Fibroblast of skin of left quadriceps (primary cell): ENCODE measurements at places on chromosomes 1 and 21.

- no peak for DNase-seq
Observed at GRCh38 chr1:25750923-25751605, 48.9 kb upstream of the SELENON start.

DNA sequence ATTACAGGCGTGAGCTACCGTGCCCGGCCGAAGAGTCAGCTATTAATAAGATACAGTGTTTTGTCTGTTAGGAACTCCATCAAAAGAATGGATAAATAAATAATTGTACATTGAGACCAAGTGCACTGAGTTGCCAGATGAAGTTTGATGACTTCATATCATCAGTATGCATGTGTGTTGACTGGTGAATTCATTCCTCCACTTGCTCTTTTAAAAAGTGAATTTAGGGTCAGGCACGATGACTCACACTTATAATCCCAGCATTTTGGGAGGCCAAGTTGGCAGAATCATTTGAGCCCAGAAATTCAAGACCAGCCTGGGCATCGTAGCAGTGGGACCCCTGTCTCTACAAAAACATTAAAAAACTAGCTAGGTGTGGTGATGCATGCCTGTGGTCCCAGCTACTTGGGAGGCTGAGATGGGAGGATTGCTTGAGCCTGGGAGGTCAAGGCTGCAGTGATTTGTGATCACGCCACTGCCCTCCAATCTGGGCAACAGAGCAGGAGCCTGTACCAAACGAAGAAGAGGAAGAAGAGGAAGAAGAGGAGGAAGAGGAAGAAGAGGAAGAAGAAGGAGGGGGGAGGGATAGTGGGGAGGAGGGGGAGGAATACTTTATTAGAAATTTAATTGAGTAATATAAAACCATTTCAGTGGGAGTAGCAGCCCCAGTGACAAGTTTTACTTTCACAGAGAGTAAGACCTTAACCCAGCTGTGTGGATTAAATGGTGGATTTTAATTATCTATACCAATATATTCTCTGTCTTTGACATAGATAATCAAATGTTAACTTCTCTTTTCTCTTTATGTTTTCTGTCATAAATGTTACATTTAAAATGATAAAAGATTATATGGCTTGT lies 74.9 kb downstream of the CCDC18 start:
- DNase-seq: peak; percentile 42

DNA sequence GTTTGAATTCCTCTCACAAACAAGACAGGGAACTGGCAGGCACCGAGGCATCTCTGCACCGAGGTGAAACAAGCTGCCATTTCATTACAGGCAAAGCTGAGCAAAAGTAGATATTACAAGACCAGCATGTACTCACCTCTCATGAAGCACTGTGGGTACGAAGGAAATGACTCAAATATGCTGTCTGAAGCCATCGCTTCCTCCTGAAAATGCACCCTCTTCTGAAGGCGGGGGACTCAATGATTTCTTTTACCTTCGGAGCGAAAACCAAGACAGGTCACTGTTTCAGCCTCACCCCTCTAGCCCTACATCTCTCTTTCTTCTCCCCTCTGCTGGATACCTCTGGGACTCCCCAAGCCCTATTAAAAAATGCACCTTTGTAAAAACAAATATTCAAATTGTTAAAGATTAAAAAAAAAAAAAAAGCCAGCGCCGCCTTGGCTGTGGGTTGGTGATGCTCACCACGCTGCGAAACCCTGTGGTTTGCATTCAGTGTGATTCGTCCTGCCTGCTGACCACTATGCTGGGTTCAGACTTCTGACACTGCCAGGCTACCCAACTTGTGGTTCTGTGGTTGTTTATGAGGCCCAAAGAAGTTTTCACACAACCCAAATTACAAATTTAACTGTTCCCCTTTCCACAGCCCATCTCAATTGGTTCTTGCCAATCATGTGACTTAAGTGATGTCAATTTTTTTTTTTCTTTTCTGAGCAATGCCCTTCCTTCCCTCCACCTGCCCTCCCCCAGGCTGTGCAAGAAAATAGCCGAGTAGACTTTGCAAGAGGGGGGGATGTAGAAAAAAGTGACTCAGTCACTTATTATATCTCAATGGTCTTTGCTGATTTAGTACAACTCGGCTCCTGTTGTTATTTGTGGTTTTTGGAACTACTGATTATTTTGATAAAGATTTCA lies at the start of gene RUNX1:
Gene RUNX1 (minus strand): TSS at position 597 of the 912 bp plus-strand sequence.
- DNase-seq: no peak

DNA sequence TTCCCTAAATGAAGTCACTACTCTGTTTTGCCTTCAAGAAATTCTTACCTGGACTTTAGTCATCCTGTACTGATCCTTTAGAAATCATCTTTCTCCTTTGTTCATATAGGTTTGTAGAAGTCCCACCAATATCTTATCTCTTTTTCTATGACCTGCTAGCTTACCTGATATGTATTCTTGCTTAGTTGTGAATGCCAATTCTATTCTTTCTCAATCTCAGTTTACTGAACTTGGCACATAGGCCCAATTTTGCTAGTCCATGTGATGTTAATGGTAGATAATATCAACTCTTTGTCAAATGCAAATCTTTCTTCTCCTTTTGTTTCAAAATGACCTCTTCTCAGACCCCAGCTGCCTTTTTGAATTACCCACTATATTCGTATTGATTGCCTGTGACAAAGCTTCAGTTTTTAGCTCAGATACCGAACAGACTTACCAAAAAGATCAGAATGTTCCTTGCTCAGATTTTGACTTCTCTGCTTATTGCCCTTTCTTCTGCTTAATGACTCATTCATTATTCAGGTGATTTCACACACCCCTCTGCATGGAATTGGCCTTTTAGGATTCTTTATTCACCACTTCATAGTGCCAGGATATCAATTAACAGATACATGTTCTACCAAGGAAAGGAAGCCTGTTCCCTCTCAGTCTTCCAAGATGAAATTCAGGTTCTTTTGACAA lies 20.6 kb downstream of the IPO9 start:
- no peak for DNase-seq

DNA sequence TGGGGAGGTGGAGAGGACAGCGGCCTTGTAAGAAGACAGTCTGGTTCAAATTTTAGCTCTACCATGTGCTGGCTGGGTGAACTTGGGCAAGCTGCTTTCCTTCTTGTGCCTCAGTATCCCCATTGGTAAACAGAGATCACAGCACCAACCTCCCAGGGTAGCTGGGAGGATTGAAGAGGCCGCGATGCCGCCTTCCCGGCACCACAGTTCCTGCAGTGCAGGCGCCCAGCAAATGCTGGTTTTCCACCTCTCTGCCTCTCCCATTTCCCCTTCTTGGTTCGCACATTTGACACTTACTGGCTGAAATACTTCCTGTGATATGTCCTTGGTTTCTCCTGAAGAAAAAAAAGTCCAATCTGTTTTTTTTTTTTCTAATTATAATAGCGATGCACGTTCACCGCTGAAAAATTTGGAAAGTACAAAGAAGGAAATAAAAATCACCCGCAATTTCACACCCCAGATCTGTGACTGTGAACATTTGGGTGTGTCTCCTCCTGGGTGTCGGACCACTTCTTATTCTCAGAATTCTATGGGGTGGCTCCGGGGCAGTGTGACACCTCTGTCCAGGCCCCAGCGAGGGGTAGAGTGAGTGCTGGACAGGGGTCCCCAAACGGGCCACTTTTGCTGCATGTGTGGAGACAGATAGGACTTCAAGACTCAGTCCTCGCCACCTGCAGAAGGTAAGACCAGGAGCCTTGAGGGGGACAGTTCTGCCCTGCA lies 73.1 kb downstream of the RUNX3 start:
- DNase-seq: no peak

DNA sequence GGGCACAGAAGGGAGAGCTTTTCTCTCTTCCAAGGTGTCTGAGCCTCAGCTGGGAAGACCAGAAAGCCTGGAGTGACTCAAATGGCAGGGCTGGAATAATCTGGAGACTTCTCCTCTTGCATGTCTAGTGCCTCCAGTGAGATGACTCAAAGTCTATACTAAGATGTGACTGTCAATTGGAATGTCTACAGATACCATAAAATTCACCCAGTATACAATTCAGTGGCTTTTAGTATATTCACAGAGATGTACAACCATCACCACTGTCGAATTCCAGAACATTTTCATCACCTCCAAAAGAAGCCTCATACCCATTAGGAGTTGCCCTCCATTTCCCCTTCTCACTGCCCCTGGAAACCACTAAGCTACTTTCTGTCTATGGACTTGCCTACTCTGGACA lies 47.9 kb upstream of the CNN3 start:
- peak; percentile 59 for DNase-seq

- DNase-seq: no peak
Observed at GRCh38 chr1:246210756-246211155, 296.3 kb downstream of the SMYD3 start.

DNA sequence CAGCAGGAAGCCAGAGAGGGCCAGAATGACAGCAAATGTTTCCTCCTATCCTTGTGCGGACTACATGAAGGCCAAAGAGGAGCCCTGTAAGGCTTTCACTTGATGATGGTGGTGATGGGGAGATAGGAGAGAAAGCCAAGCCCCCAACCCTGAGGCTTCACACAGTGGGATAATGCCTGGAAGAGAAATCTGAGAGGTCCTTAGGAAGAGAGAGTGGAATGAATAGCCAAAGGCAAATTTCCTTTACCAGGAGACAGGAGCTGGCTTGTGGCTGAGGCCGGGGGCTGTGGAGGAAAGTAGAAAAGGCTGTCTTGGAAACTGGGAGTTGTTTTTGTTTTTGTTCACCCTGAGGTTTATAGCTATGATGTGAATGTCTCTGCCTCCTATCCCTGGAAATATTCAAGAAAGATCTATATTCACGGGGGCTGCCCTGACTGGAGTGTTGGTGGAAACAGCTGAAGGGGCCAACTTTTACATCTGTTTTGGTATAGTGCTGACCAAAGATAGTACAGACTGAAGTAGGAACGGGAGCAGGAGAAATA lies 13.0 kb upstream of the RNF19B start:
- DNase-seq: no peak

DNA sequence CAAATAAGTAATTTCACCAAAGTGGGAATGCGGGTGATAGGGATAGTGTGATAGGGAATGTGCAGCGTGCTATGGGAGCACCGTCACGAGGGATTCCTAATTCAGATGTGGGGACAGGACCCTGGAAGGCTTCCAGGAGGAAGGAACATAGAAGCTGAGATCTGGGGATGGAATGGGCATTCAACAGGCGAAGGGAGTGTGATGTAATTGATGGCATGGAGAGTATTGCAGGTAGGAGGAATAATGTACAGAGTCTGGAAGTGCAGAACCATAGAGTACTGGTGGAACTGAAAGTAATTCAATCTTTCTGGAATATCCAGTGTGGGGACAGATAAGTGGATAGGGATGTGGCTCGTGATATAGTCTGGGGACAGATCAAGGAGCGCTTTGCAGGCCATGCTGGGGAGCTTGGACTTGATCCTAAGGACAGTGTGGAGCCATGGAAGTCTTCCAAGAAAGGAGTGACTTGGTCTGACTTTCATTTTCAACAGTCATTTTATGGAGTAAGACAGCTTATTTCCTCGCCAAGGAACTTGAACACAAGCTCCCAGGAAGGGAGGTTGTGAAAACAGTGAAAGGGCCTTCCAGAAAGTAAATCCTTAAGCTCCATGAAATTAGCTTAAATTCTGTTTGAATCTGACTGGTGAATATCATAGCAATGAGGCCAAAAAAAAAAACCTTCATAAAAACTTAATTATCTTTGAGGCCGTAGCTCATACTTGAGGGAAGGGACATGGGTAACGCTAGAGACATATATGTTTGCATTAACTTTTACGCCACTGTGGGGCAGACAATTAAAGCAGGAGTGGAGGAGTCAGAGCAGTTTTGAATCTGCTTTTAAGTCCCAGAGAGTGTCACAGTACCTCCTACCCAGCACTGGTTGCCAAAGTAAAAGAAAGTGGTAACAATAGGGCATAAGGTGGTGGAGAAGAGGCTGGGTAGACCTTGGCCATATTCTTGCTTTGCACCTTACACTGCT lies 55.8 kb downstream of the ROR1 start:
- DNase-seq: no peak

DNA sequence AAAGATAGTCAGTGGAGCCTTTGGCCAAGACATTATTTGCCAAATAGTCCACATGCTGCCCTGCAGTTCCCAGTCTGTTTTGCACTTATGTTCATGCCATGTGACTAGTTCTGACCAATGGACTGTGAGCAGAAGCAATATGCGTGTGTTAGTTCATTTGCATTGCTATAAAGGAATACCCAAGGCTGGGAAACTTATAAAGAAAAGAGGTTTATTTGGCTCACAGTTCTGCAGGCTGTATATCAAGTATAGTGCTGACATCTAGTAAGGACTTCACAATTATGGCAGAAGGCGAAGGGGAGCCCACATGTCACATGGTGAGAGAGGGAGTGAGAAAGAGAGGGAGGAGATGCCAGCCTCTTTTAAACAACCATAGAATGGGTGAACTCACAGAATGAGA lies 193.3 kb downstream of the PTPRU start:
- DNase-seq: no peak

GRCh38 chr1:150068109-150068435 lies 496 bp downstream of the VPS45 start:
- no peak for DNase-seq

GRCh38 chr1:45894921-45895320 lies 91.5 kb downstream of the MAST2 start:
- no peak for DNase-seq

- no peak for DNase-seq
Observed at GRCh38 chr1:198253259-198253658, 96.5 kb downstream of the NEK7 start.

DNA sequence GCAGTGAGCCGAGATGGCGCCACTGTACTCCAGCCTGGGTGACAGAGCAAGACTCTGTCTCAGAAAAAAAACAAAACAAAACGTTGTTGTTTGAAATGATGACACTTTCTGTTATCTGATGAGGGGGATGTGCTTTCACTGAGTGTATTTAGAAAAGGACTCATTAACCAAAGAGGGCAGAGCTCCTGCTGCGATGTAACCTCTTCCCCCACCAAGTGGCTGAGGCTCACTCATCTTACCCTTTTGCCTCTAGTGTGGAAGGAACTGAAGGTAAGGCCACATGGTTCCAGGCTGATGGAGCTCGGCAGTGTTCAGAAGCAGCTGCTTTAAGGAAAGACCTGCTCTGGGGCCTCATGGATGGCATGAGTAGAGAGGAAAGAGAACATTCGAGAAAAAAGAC lies 105.7 kb upstream of the RUNX1 start:
- no peak for DNase-seq

DNA sequence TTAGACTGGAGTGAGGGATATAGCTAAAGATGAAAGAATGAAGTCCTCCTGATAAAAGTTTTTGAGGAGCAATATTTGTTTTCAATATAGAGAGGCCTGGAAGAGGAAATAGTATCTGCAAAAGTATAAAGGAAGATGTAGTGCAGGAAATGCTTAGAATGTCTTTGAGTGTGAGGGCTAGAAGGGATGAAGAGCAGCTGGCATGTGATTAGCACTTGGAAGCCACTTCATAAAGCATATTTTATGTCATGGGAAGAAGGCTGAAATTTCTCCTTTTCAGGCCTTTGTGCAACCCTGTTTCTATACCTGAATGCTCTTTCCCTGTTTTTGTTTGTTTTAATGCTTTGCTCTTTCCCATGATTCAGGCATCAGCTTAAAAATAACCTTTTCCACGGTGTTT lies 323.3 kb upstream of the DEPDC1 start:
- DNase-seq: no peak

DNA sequence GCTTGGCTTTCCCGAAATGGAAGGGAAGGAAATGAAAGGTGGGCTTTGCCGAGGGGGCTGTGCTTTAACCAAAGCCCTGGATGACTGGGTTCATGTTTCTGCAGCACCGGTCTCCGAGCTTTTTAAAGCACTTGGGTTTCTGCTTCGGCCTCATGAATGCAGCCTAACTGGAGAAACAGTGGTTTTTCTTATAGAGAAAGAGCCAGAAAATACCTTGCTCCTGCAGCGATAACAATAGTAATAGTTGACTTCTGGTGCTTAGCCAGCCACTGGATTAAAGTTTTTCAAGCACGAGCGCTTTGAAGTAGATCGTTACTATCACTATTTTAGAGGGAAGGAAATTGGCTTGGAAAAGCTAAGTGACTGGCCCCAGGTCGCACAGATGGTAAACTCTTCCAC lies 500 bp upstream of the DOCK7 start:
- no peak for DNase-seq
